IMR-90 (cell line): ENCODE measurements at places on chromosomes 13 and 19.

DNA sequence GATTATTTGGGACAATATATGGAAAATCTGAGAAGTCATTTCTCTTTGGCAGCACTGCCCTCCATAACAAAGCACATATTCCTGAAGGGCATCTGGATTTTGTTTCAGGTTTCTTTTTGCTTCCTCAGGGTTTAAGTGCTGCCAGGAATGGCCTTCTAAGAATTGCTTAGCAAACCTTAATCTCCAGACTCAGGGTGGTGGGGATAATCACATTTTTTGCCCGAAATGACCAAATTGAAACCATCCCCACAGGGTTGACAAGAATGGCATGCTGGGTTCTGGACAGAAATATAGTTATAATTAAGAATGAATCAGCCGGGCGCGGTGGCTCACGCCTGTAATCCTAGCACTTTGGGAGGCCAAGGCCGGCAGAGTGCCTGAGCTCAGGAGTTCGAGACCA, 6.4 kb upstream of the CDADC1 start:
- no peaks in the 10 kb centered on the region for H3K36me3 ChIP-seq
- H3K4me3 ChIP-seq: no peak overlapping the region

GRCh38 chr13:90557626-90558025, 789.9 kb upstream of the MIR17HG start:
- no peak overlapping the region for H3K27ac ChIP-seq
- no peak for DNase-seq
- H3K36me3 ChIP-seq: no peaks in the 10 kb centered on the region
- no peak overlapping the region for H3K4me3 ChIP-seq

DNA sequence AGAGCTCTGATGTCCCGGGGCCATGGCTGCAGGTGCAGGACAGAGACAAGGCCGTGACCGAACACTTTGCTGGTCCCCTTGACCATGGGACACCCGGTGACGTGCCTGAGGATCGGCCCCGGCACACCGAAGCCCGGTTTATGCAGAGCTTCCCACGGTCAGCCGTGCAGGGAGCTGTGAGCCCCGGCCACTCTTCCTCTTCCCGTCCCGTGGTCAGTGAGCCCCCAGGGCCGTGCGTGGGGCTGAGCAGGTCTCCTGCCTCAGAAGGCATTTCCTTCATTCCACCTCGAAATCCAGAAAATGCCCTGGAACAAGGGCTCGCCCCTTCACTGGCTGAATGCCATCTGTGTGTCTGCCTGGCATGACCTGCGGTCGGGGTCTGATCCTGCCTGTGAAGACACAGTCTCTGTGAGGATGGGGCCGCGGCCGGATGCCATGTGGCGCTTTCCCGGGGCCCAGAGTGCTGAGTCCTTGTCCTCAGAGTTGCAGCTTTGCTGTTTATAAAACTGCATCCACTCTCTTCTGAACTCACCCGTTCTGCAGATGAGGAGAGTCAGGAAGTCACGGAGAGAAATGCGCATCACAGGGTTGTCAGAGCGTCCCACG, 16.9 kb downstream of the MCF2L start:
- no peaks in the 10 kb centered on the region for H3K4me1 ChIP-seq
- peaks cover 66% of the 10 kb centered on the region for H3K27me3 ChIP-seq

DNA sequence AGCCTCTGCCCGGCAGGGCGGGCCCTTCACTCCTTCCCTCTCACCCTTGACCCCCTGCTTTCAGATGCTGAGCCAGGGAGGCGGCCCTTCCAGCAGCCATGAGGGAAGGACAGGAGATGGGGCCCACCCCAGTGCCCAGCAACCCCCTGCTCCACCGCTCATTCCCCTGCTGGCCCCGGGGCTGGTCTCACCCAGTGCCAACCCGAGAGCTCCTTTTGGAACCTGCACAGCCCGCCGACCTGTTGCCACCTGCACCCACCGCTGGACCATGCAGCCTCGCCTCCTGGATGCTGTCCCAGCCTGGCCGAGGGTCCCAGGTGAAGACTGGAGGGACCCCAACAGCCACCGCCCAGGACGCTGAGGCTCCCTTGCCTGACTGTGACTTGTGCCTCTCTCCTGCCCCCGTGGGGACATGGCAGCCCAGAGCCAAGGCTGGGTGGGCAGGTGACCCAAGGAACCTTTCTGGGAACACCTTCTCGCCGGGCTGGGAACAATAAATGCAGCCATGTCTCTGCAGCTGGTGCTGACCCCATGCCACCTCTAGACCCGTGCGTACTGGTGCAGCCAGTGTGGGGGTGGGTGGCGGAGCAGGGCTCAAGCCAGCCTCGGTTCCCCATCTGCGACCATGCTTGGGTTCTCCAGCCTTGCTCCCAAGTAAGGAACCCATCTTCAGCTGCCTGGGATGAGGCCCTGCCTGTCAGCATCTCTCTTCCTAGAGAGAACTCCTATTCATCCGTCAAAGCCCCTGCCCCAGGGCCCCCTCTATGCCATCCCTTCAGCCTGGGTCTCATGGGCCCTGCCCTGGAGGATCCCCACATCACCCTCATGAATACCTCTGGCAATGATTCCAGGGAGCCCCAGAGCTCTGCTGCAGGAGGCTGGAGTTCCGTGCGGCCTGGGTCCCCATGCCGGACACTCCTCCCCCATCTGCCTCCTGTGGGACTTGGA, 3.7 kb downstream of the FAM174C start:
- peaks cover 13% of the 10 kb centered on the region for H3K4me1 ChIP-seq
- H3K27me3 ChIP-seq: peaks cover 6% of the 10 kb centered on the region; the same call in 1 of the 2 replicates
- H3K36me3 ChIP-seq: peaks cover 20% of the 10 kb centered on the region
- no peak overlapping the region for H3K4me3 ChIP-seq
- no peak overlapping the region for H3K27ac ChIP-seq

- no peaks in the 10 kb centered on the region for H3K36me3 ChIP-seq
- no peaks in the 10 kb centered on the region for H3K4me1 ChIP-seq
- DNase-seq: no peak
- no peaks in the 10 kb centered on the region for H3K27me3 ChIP-seq
- H3K4me3 ChIP-seq: no peak overlapping the region
- no peak overlapping the region for H3K27ac ChIP-seq
Measured at GRCh38 chr13:70908795-70909194, 800.5 kb upstream of the KLHL1 start.

DNA sequence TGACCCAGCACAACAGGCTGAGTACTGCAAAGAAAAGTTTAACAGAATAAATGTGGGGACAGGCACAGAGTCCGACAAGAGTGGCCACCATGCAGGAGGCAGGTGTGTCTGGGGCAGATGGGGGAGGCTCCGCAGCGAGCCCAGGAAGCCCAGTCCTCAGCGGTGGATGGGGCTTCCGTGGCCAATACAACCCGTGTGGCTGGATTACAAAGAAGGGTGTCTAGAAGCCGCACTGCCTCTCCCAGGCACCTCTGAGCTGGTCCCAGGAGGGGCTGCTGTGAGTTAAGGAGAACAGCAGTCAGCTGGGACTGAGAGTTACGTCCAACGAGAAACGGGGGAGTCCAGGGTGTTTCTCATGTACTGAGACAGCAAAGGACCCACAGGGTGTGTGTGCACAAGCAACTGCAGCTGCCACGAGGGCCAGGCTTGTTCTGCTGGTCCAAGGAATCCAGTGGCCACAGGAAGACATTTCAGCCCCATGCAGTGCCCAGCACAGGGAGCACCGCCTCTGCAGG, 70.2 kb downstream of the SPACA7 start:
- no peaks in the 10 kb centered on the region for H3K4me1 ChIP-seq
- DNase-seq: no peak
- H3K27ac ChIP-seq: no peak overlapping the region
- peaks cover 11% of the 10 kb centered on the region for H3K27me3 ChIP-seq

DNA sequence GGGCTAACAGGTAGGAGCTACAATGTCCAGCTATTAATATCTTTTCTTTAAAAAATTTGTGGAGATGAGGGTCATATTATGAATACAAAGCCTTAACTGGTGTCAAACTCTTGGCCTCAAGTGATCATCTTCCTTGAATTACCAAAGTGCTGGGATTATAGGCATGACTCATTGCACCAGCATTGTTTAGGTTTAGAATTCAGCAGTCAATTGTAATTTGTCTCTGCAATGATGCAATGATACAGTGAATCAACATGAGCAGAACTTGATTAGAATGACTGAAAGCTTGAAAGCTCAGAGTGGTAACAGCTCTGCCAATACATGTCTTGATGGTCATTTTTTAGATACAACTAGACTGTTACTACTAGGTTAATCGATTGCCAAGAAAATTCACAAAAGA, 752.8 kb upstream of the MIR17HG start:
- peak; percentile 23 for DNase-seq
- H3K27ac ChIP-seq: no peak overlapping the region
- H3K4me3 ChIP-seq: no peak overlapping the region

DNA sequence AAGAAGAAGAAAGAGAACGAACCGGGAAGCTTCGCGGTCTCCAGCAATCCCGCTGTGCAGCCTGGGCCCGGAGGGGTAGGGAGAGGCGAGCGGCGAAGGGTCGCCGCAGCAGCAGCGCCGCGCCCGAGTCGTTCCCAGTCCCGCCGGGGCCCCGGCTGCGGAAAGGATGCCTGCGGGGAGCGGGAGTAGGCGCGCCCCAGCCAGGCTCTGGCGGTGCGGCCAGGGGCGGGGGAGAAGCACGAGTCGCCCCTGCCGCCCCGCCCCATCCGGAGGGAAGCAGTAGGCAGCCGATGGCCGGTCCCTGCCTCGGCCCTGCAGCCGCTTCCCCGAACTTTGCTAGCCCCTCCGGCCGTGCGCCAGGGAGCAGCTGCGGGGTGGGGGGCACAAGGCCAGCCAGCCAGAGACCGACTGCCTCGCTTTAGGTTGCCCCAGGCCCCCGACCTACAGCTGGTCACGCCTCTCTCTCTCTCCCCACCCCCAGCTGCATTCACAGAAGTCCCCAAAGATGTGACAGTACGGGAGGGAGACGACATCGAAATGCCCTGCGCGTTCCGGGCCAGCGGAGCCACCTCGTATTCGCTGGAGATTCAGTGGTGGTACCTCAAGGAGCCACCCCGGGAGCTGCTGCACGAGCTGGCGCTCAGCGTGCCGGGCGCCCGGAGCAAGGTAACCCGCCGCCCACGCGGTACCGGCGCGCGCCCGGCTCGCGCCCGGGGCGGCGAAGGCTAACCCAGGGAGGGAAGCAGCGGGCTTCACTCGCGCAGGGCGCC, 1.1 kb downstream of the VSTM2B start:
- H3K4me3 ChIP-seq: no peak overlapping the region
- no peak overlapping the region for H3K27ac ChIP-seq
- H3K27me3 ChIP-seq: peaks cover 71% of the 10 kb centered on the region
- no peaks in the 10 kb centered on the region for H3K36me3 ChIP-seq
- DNase-seq: no peak
- H3K4me1 ChIP-seq: no peaks in the 10 kb centered on the region; the same call in 1 of the 2 replicates

DNA sequence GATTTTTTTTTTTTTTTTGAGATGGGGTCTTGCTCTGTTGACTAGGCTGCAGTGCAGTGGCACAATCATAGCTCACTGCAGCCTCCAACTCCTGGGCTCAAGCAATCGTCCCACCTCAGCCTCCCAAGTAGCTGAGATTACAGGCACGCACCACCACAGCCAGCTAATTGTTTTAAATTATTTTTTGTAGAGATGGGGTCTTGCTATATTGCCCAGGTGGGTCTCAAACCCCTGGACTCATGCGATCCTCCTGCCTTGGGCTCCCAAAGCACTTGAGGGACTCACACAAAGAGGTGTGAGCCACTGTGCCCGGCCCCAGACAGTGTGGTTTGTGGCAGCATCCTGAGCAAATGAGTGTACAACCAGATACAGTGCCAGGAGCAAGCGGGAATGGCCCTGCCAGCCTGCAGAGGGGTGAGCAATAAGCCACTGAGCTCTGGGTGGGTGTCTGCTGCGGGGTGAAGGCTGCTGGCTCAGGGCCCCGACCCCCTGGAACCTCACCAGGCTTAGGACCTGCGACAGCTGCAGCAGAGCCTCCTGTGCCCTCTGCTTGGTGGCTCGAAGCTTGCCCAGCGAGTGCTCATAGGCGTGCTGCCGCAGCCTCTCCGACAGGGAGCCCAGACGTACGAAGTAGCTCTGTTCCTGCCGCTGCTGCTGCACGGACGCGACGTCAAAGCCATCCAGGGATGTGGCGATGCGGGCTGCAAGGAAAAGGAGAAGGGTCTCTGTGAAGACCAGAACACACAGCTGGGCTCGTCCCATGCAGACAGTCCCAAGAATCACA, 15.9 kb upstream of the TICAM1 start:
- no peak for DNase-seq
- H3K4me1 ChIP-seq: peaks cover 6% of the 10 kb centered on the region
- H3K36me3 ChIP-seq: peaks cover 62% of the 10 kb centered on the region
- no peak overlapping the region for H3K27ac ChIP-seq
- no peaks in the 10 kb centered on the region for H3K27me3 ChIP-seq

- H3K4me3 ChIP-seq: no peak overlapping the region
- H3K36me3 ChIP-seq: peaks cover 4% of the 10 kb centered on the region; the same call in 1 of the 2 replicates
- H3K27me3 ChIP-seq: no peaks in the 10 kb centered on the region
- H3K4me1 ChIP-seq: peaks cover 58% of the 10 kb centered on the region
- no peak overlapping the region for H3K27ac ChIP-seq
Measured at GRCh38 chr19:13058951-13059660, 43.6 kb downstream of the LYL1 start.

- H3K27ac ChIP-seq: no peak overlapping the region
- H3K4me1 ChIP-seq: peaks cover 2% of the 10 kb centered on the region
- H3K4me3 ChIP-seq: no peak overlapping the region
- H3K36me3 ChIP-seq: no peaks in the 10 kb centered on the region
Measured at GRCh38 chr13:74289861-74290773, 155.9 kb upstream of the KLF12 start.

DNA sequence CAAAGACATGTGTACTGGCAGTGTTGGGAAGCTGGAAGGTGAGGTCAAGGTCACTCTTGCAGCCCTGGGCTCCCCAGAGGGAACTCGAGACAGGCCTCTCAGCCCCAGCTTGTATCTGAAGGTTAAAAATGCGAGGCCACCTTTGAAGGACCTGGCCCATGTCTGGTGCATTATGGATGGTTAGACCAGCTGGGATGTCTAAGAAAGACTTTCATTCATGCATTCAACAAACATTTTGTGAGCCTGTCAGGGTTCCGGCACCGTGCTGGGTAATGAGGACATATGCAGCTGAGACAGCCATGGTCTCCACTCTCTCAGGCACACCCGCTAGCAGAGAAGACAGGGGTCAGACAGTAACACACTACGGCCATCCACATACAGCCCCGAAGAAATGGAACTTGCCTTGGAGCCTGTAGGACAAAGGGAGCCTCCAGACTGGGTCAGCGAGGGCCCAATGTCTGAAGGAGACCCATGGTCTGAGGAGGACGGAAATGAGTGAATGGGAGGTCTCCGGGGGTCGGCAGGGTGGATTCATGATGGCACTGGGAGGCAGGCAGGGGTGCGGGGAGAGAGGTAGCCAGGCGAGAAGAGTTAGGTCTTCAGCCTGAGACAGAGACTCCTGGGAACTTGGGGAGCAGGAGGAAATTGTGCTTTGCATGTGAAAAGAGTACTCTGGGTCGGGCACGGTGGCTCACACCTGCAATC, 19.0 kb downstream of the VSTM2B start:
- no peak for DNase-seq
- no peaks in the 10 kb centered on the region for H3K4me1 ChIP-seq

DNA sequence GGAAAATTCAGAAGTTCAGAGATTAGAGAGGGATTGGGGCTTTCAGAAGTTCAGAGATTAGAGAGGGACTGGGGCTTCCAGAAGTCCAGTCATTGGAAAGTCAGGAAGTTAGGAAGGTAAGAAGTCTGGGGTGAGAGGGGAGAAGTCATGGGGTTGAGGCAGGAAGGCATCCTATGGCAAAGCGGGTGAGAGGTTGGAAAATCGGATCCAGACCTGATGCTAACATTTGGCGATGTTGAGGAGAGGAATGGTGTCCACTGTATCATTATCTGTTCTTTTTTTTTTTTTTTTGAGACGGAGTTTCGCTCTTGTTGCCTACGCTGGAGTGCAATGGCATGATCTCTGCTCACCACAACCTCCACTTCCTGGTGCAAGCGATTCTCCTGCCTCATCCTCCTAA, 11.1 kb downstream of the SYT3 start:
- no peaks in the 10 kb centered on the region for H3K27me3 ChIP-seq
- H3K36me3 ChIP-seq: no peaks in the 10 kb centered on the region
- no peaks in the 10 kb centered on the region for H3K4me1 ChIP-seq
- DNase-seq: no peak
